ENCODE measurements at places on chromosomes 6 and 20. TPM values are rescaled to one million over a fixed set of nuclear protein-coding genes. Genes with fewer than 3 reads are reported as not detected.

DNA sequence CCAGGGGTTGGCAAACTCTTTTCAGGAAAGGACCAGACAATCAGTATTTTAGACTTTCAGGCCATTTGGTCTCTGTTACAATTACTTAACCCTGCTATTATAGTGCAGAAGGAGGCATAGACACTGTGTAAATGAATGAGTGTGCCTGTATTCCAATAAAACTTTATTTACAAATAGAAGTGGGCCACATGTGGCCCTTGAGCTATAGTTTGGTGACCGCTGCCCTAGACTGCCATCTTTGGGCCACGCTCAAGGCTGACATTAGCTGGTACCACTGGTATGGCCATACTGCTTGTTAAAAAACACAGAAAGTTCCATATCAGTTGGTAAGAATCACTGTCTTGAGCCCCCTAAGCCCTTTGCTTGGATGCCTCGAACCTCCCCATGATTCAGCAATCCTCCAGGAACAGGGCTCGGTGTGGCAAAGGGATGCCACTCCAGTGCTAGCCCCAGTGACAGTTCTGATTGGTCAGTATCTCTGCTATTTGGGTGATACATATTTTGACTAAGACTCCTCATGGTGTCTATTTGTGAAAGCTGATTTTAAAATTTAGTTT, 23.3 kb upstream of the SNRNP48 start:
- DNase-seq, result no peak

GRCh38 chr20:13297147-13297899, 76.2 kb downstream of the ISM1 start:
- DNase-seq, result no peak

GRCh38 chr6:72959821-72960220, 265.5 kb downstream of the KHDC1L start:
- DNase-seq, result no peak

GRCh38 chr6:136767570-136768309, 24.5 kb downstream of the MAP3K5 start:
- DNase-seq, result no peak

- no peak for DNase-seq
These were observed 81.9 kb upstream of the CCN6 start for GRCh38 chr6:111971866-111972532.

- no peak for DNase-seq
These were observed 268.3 kb upstream of the FAM83B start for GRCh38 chr6:54578261-54578660.

- no peak for DNase-seq
These were observed 459.8 kb upstream of the RUNX2 start for GRCh38 chr6:44868335-44868668.

DNA sequence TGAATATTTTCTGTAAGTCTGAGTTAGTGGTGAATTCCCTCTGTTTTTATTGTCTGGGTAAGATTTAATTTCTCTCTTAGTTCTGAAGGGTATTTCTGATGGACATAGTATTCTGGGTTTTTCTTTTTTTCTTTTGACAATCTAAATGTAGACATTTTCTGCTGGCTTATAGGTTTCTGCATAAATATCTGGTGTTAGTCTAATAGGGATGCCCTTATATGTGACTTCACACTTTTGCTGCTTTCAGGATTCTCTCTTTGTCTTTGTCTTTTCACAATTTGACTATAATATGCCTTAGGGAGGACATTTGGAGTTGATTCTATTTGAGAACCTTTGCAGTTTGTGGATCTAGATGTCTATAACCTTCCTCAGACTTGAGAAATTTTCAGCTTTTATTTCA, 667.2 kb downstream of the EPHA7 start:
- no peak for DNase-seq

DNA sequence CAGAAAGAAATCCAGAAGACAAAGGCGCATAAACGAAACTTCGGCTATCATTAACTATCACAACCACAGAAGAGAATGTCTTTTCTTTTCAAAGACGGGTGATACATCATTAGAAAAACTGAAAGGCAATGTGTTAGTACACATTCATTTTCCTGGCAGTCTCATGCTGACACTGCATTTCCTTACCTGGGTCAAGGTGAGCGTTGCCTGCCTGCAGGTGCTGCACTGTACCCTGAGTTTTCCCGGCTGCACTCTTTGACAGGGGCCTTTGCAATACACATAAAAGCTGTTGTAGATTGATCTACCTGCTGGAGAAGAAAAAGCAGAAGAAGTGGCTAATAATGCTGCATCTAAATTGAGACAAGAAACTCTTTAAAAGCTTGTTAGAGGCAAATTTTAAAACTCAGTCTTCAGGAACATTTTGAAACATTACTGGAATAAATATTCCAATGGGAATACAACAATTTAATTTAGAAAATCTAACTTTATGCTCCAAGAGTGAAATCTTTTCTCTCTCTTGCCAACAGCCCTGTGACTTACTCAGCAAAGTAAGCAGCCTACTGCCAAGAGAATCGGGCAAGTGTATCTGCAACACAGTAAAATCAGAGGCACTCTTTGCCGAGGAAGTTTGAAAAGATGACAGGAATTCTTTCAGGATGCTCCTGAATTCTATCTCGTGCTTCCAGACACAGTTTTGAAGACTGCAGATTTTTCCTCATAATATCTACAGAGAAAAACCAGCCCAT, 526.4 kb downstream of the PRKN start:
- DNase-seq, result no peak

GRCh38 chr6:167031082-167031709, 32.0 kb downstream of the CEP43 start:
- no peak for DNase-seq

DNA sequence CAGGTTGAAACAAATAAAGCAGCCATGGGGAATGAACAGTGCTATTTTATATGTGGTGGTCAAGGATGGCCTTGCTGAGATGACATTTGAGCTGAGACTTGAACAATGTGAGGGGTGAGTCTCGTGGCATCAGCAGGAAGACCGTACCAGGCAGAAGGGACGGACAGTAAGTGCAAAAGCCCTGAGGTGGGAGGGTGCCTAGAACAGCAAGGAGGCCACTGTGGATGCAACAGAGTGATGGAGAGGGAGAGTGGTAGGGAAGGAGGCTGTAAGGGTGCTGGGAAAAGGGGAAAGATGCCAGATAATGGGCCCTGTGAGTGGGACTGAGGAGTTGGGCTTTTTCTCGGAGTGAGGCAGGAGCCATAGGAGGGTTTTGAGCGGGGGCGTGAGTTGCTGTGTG, 11.5 kb downstream of the KCNB1 start:
- DNase-seq, result no peak

GRCh38 chr20:57066126-57066900, 200.1 kb downstream of the BMP7 start:
- DNase-seq, result no peak

GRCh38 chr20:17614812-17615644, 45.2 kb downstream of the DSTN start:
- no peak for DNase-seq

GRCh38 chr6:24694198-24694597, 24.8 kb downstream of the C6orf62 start:
- DNase-seq, result no peak

DNA sequence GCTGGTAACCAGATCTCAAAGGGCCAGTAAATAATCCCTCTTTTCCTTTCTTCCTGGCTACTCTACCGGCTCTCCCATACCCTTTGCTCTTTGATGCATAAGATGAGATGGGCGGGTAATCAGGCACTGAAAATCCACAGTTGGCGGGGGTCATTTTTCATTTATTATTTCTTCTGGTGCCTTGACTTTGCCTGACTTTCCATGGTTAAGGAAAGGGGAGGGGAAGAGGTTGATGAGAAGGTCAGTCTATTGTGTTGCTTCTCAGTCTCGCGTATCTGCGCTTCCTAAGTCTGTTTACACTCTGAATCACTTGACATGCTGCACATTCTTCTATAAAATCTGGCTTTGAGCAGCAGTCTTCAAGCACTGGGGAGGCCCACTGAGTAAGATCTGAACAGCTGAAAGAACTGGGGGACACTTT, 121.1 kb upstream of the HDGFL1 start:
- no peak for DNase-seq

DNA sequence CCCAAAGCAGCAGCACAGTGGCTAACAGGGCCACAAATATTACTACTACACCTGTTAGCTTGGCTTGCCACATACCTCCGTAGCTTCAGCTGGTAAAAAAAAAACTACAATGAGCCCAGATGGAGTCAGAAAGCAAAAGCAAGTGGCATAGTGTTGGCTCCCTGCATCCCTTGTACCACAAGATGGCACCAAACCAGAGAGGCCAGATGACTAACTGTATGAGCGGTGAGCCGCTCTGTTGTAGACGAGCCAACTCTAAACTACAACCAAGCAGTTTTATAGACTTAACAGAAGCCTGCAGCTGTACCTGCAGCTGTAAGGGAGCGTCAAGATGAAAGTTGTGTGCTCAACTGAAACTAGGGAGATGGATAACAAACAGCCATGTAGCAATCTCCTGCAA, 84.5 kb upstream of the MCHR2 start:
- no peak for DNase-seq

DNA sequence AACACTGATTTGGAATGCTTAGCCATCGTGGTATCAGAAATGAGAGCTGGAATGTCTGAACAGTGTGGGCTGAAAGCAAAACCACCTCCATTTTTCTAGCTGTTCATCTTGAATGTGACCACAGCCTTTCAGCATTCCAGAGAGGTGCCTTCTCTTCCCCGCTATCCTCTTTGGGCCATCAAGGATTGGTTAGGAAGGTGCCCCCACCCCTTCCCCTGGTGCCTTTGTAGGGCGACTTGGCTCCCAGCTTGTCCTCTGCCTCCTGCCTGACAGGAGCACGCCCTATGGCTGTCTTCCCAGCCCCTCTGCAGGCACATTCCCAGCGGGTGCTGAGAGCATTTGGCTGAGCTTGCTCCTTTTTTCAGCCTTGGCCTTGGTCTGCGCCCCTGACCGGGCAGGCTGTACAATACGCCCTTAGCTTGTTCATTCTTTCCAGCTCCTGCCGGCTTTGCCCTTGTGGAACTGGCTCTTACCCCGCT, 97.5 kb downstream of the ARMC2 start:
- peak; percentile 79 for DNase-seq

- no peak for DNase-seq
These were observed 12.1 kb downstream of the EXOC2 start for GRCh38 chr6:680666-681340.

- no peak for DNase-seq
These were observed 8.0 kb downstream of the RIPK1 start for GRCh38 chr6:3076320-3076719.

GRCh38 chr6:110287462-110288341, 70.4 kb downstream of the METTL24 start:
- DNase-seq, result no peak

DNA sequence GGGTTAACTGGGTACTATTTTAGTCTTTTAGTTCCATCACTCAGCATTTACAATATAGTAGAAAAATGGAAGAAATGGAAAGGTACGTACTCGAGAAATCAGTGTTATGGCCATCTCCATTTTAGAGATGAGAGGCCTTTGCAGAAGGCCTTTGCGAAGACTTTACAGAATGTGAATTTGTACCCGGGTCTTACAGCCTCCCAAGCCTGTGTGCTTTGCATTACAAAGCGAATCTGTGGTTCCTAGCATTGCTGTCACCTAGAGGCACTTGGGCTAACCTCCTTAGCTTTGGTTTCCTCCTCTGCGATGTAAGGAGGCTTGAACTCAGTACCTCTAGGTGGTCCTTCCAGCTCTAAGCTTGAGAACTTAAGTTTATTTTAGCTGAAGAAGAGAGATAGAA, 10.9 kb downstream of the VAPB start:
- no peak for DNase-seq

Gene TNNC2
- total RNA-seq, result 0.57 TPM

Gene C20orf141
- not detected for total RNA-seq

Gene HMGN3
- 64.1 TPM for total RNA-seq

Gene TCF15
- 0.65 TPM for total RNA-seq

Gene FBXL4
- 22.0 TPM for total RNA-seq
